A172 (cell line): ENCODE measurements at places on chromosomes 13 and 19. TPM values are rescaled to one million over a fixed set of nuclear protein-coding genes. Genes with fewer than 3 reads are reported as not detected.

- peak; percentile 58 for DNase-seq
Observed at GRCh38 chr13:39876258-39876657, 220.8 kb downstream of the COG6 start.

GRCh38 chr19:27718234-27718633 is 1494.7 kb downstream of the UQCRFS1 start:
- DNase-seq: no peak

- no peak for DNase-seq
Observed at GRCh38 chr13:19646063-19646462, 12.6 kb downstream of the MPHOSPH8 start.

- DNase-seq: no peak
Observed at GRCh38 chr13:110850840-110851239, 64.0 kb downstream of the ANKRD10 start.

GRCh38 chr19:53600217-53600616 is 31.6 kb upstream of the DPRX start:
- DNase-seq: no peak

Gene REXO1
- total RNA-seq: 8.0 and 30.4 TPM in 2 replicates

Gene ACER1
- total RNA-seq: not detected in 2 replicates

Gene FAM124A
- total RNA-seq: 2.8 and 4.0 TPM in 2 replicates

Gene FXYD3
- total RNA-seq: 4.8 TPM in 1 of 2 replicates, not detected in the other
